Activated naive CD8-positive, alpha-beta T cell treated with anti-CD3 and anti-CD28 coated beads, Interleukin-2, amount 10 ng/mL, durations not matched to agents 7 days and 5 days (primary cell): ENCODE measurements at places on chromosomes 4 and X.

DNA sequence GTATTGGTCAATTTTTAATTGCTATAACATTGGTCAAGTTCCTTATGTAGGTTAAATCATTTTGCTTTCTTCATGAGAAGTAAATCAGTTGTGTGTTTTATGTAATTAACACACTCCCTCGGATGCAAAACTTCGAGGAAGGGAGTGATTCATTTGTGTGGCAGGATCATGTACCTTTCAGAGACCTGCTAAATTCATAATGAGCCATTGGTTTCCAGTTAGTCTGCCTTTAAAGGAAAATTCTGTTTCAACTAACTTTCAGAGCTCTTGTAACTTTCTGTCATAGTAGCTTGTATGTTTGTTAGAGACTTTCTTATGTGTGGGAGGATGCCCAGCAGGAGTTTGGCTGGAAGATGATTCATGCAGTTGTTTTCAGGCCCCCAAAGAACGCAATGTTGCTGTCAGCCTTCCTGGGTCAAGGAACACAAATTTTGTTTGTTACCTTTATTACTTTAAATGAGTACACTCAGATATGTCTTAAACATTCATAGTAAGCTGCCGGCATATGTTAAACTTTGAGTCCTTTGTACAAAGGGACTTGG, 72.1 kb downstream of the GPR101 start:
- DNase-seq = no peak

- DNase-seq = no peak
Measured at GRCh38 chrX:7263961-7264360, 116.0 kb upstream of the PUDP start.

DNA sequence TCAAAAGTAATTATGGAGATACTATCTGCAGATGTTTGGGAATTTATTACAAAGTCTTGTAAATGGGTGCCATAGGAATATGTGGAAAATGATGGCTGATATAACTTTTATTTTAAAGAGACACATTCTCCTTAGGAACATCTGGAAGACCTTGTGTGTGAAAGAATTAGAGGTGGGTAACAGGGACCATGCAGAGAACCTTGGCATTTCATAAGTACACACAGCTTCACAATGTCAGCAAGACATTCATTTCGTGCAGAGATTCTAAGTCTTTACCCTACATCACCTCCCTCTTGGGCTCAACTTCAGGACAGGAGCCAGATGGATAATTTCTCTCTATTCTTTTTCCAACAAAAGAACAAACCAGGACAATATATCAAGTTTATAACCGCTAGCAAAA, 458.1 kb upstream of the INTU start:
- no peak for DNase-seq

GRCh38 chr4:47235721-47236120, 204.4 kb downstream of the GABRB1 start:
- no peak for DNase-seq

- DNase-seq = no peak
Measured at GRCh38 chr4:113657586-113658233, 103.8 kb downstream of the CAMK2D start.

- DNase-seq = no peak
Measured at GRCh38 chr4:165779950-165780670, 92.9 kb upstream of the TLL1 start.

- DNase-seq = no peak
Measured at GRCh38 chr4:75880278-75880677, 22.0 kb downstream of the PPEF2 start.

DNA sequence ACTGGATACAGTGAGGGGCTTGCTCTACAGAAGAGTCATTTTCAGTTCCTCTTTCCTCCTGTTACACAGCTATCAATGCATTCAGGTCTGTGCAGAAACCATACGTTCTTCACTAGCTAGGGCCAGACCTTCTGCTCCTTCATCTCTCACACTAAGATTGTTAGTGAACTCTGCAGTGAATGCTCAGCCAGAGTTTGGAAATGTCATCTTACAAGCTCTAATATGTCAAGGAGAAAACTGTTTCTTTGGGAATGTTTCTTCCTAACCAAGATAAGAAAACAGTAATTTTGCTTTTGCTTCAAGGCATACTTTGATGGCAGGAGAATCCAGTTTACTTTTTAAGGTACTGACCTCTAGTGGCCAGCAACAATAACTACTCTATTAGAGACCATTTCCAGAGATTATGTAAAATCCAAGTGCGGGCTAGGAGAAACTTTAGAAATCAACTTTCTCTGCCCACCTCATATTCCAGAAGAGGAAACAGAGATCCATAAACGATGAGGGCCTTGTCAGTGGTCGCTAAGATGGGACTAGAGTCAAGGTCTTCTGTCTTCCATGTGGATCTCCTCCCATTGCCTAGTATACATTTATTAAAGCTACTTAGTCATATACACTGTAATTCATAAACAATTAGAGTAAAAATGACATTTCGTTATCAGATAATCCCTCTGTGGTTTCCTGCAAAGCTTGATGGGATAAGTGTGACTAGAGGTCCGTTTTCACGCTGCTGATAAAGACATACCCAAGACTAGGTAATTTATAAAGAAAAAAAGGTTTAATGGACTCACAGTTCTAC, 12.1 kb upstream of the CC2D2A start:
- no peak for DNase-seq

DNA sequence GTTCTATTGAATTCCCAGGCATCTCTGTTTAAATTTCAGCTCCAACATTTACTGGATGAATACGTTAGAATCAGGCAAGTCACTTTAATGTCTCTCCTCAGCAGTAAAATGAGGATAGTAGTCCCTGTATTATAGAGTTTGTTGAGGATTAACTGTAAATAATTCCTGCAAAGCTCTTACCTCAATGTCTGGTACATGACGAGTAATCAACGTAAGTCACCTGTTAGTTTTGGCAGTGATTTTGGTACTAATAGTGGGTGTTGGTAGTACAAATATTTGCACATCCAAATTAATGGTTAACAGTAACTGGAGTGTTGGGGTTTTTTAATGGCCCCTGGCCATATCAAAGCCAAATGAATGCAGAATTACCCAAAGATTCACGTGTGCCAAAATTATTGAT, 189.8 kb upstream of the GALNT7 start:
- DNase-seq = no peak

GRCh38 chr4:87097075-87097474, 123.3 kb downstream of the KLHL8 start:
- no peak for DNase-seq

GRCh38 chrX:85544609-85545008, 165.1 kb upstream of the POF1B start:
- DNase-seq = no peak

DNA sequence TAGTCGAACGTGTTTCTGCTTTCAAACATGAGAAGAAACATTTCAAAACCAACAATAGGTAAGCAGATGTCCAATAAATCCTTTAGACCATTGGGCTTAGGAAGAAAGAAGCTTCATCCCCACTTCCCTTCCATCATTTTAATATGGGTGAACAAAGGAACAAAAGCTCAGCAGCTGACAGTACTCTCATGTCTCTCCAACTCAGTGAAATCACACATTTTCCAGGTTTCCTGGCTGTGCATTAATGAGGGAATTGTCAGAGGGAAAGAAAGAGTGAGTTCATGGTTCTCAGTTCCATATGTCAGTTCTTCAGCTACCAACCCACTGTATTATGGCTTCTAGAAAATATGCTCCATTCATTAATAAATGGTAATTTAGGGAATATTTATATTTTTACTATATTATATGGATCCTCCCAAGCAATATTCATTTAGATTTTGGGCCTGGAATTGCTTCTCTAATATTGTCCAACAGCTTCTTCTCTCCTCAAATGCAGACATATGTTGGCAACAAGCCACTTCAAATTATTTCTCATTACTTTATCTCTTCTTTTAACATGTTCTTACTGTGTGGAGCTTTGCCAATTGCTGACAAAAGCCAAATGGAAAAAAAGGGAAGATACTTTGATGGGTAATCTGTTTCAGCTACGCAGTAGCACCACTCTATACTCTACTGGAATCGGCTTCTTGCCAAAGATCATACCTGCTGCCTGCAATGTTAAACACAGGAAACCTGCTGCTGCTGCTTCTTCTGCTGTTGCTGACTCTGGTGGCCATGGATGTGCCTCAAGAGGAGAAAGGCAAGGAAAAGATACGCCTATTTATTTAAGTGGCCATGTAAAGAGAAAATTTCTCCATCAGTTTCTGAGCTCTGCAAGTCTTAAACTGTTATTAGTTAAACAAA, 1757.6 kb downstream of the ARAP2 start:
- no peak for DNase-seq

GRCh38 chrX:114028907-114029662, 554.8 kb upstream of the HTR2C start:
- DNase-seq = no peak
